ENCODE measurements at places on chromosomes 16 and 17.

GRCh38 chr17:43114151-43114552, 11.0 kb downstream of the BRCA1 start:
- no peak for DNase-seq

DNA sequence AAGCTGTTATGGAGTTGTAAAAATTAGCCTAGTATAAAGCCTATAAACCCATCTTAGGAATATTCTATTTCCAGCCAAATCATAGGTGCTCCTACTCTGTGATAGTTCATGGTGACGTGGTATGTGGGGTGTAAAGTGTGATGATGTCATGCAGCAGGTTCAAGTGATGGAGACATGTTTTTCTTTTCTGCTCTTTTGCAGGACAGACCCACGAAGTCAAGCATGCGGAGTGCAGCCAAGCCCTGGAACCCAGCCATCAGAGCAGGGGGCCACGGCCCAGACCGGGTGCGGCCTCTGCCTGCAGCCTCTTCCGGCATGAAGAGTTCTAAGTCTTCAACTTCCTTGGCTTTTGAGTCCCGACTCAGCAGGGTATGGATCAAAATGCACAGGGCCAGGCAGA, 87.3 kb downstream of the SPECC1 start:
- no peak for DNase-seq

DNA sequence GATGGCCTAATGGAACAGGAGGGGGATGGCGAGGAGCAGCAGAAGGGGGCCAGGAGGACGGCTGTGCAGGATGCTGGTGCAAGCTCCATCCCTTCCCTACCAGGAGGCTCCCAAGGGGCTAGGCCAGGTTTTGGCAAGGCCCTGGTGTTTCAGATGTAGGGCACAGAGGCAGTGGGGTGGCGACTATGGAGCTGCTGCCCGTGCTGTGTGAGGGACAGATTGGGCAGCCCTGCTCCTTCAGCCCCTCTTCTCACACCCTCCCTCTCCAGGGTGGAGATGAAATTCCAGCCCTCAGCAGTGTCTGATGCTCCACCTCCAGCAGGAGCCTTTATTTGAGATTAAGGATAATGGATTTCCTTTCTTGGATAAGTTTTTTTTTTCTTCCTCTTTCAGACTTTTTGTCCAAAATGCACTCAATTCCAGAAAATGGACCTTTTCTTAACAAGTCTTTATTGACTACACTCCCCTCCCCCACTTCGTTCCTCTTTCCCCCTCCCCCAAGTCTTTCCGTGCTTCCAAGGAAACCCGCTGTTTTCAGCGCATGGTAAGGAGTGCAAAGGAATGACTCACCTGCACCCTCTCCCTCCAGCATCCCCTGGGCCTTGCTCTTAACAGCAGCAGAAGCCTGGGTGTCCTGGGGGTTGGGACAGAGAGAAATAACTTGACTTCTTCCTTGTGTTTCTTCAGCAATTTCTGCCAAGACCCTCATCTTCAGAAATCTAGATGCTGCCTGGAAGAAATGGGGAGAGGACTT, 95.2 kb downstream of the CCDC182 start:
- no peak for DNase-seq

DNA sequence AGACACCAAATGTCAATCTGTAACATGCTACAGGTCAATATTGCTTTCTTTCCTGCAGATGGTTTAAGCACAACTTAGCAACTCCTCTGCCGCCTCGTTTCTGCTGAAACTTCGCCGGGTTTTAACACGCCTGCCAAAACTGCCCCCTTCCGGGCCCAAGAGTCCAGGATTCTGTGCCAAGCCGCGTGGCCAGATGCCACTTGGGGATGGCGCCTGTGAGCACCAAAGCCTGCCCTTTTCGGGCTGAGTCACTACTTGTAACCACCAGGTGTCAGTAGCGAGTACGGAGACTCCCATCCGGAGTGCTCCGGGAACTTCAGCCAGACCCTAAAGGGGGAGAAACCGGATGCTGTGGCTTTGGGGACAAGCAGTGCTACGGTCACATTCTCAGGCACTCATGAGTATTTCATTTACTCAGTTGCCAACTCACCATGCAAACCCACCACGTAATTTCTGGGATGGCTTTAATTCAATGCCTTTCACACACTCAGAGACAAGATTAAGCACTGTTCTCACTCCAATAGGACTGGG, 7.8 kb downstream of the PMP22 start:
- peak; percentile 84 for DNase-seq

GRCh38 chr17:82599674-82600661, 48.3 kb downstream of the WDR45B start:
- DNase-seq, result no peak

- no peak for DNase-seq
These were observed 24.0 kb upstream of the GRIN2A start for GRCh38 chr16:10206215-10206614.

DNA sequence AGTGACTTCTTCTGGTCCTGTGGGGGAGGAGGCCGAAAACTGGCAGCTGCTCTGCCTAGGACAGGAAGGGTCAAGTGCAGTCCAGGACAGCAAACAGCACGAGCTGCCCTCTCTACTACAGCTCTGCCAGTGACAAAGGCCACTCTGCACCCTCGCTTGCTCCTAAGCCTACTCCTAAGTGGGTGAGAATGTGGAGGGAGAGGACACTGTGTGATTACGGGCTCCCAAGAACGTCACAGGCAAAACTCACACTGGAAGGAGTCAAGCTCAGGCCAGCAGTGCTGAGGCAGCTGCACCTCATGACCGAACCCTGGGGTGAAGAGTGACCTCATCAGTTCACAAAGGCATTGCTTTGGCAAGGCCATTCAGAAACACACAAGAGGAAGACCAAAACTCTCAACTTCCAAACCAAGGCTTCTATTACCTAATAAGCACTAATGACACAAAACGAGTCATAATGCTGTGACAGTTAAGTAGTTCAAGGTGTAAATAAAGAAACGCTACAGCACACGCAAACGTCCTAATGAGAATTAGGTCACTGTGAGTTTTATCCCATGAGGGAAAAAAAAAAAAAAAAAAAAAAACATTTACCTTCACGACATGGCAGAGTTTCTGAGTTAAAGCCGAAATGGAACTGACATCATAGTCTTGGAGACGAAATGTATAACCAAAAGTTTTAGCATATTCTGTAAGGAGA, 35.1 kb downstream of the MARF1 start:
- DNase-seq, result no peak

GRCh38 chr17:1752425-1753262, 9.2 kb upstream of the SERPINF1 start:
- peak; percentile 63 for DNase-seq

- DNase-seq, result no peak
These were observed 220.1 kb upstream of the GSE1 start for GRCh38 chr16:85392756-85393673.

GRCh38 chr17:38881600-38882191, 11.8 kb downstream of the LASP1 start:
- DNase-seq, result no peak

DNA sequence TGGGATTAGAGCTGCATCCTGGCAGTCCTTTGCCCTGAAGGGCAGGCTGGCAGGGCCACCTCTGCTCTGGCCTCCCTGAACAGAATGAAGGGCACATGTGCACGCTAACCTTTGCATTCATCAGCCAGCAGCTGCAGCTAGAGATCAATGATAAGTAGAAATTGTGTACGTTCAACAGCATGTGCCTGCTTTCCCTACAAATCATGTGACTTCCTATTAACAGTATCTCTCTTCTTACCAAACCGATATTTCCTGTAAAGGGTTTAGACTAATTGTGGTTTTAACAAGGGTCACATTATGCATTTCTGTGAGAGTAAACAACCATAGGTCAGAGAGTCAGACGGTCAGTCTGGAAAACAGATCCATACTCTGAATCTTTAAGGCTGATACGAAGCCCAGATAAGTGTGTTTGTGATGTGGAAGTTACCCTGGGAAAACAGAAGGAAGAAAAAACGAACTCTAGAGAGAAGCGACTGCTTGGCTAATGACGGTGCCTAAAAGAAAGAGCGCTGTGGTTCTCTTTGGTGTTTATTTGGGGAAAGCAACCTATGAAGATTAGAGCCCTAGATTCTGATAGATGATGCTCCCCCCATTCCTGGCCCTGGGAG, 219.4 kb downstream of the MAF start:
- no peak for DNase-seq

GRCh38 chr16:88284626-88285513, 97.9 kb upstream of the ZNF469 start:
- no peak for DNase-seq

DNA sequence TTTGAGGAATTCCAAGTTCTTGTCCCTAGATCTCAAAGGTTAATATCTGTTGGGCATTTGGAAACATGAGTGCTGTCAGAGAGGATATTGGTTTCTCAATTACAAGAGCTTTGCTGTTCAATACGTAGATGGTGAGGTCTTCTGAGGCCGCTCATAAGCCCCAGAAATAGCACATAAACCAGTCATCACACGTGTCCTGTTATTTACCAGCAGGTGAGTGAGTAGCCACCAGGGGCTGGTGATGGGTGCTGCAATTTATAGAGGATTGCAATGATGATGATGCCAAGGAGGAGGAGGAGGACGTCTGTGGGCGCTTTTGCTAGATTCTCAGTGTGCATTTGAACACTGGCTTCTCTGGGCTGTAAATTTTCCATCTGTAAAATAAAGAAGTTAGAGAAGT, 89.0 kb downstream of the SALL1 start:
- no peak for DNase-seq

DNA sequence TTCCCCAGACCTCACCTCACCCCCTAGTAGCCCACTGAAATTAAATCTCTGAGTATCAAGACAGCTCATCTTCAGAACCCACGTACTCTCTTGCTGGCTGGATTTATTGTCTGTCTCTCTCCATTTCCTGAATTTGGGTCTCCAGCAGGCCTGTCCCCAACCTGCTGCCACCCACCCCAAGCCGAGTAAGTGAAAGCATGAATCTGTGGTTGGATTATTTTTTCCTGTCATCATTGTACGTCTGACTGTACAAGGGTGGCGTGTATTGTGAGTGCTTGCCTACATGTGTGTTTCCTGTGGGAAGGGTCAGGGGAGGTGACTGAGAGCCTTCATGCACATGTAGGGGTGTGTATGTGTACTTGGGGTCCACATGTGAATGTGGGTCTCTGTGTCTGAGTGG, 5.4 kb downstream of the TNP2 start:
- DNase-seq, result no peak

DNA sequence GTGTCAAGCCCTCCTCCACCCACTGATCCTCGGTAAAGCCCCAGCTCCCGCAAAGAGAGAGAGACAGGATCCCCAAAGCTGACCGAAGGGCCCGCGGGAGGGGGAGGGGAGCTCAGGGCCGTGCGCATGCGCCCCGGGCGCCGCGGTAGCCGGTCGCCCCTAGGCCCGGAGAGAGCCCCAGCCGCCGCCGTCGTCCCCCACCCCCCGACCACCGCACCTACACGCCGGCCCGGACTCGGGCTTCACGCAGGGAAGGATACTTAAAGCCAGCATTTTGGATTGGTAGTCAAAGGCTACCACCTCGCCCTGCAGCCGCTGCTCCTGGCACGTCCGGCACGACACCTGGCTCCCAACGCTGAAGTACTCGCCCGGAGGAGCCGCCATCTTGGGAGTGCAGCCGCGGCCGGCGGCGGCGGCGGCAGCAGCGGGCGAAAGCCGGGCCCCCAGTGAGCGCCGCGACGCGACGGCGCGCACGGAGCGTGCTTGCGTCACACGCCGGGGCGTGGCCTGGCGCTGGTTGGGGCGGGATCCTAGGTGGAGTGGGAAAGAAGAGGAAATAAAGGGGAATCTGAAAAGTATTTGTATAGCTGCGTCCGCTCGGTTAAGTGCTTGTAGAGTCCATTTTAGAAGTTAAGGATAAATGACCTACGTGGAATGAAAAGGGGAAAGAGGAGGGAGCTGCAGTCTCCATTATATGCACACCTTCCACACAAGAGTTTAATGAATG, at the start of gene LSM12:
Gene LSM12 (minus strand): TSS at position 468 of the 727 bp plus-strand sequence. CDS start 84 bp downstream, at position 384.
- DNase-seq, result peak; percentile 94

GRCh38 chr16:52837251-52837650, 215.4 kb downstream of the CHD9NB start:
- no peak for DNase-seq

DNA sequence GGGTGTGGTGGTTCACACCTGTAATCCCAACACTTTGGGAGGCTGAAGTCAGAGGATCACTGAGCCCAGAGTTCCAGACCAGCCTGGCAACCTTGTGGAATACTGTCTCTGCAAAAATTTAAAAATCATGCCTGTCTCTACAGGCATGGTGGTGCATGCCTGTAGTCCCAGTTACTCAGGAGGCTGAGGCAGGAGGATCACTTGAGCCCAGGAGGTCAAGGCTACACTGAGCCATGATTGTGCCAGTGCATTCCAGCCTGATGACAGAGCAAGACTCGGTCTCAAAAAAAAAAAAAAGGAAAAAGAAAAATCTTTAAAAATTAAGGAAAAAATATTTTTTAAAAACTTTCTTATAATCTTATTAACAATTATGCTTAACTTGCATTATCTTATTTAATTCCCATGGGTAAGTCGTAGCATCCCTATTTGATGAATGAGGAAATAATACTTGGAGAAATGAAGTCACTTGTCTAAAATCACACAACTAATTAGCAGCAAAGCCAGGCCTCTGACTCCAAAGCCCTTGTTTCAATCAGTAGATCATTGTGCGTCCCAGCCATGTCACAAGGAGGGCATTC, 13.6 kb downstream of the MFSD11 start:
- no peak for DNase-seq

GRCh38 chr16:86424985-86425384, 85.3 kb upstream of the FOXF1 start:
- no peak for DNase-seq

DNA sequence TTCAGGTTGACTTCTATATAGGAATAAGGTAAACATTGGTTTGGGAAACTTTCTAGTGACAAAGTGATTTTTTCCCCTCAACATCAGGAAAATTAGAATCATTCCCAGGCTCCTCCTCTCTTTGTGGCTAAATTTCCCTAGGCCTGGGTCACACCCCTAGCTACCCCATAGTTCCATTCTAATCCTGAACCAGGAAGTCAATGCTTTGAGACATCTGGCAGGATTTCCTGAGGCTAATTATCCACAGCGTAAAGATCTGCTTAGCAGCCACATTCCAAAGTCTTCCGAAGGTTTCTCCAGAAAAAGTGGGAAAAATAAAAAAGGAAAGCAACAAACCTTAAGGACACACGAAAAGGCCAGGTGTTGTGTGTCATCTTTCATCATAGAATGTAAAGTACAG, 60.3 kb upstream of the CORO6 start:
- DNase-seq, result no peak

GRCh38 chr16:72786606-72787005, 261.3 kb downstream of the ZFHX3 start:
- no peak for DNase-seq

- DNase-seq, result no peak
These were observed 2.6 kb downstream of the ABCA9 start for GRCh38 chr17:69058165-69058564.

GRCh38 chr16:2468725-2469398, 2.2 kb upstream of the NTN3 start:
- DNase-seq, result peak; percentile 86

DNA sequence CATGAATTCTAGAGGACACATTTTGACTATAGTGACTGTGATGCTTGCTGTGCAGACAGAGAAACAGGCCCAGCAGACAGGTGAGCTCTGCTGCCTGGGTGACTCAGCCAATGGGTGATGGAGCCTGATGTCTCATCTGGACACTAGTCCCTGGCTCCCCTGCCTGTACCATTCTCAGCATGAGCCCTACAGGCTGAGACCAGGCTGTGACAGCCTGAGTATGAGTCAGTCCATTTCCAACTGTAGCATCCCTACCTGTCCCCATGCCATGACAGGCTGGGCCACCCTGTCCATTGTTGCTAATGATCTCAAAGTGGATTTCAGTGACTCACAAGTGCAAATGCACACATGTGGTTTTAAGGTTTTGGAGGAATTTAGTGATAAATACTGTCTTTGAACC, 102.5 kb upstream of the EEF2KMT start:
- no peak for DNase-seq

- peak; percentile 80 for DNase-seq
These were observed 46.7 kb downstream of the WNT3 start for GRCh38 chr17:46771561-46772474.

GRCh38 chr17:79948945-79949655, 86.6 kb downstream of the TBC1D16 start:
- DNase-seq, result no peak
